ENCODE measurements at places on chromosomes 6 and 20.

DNA sequence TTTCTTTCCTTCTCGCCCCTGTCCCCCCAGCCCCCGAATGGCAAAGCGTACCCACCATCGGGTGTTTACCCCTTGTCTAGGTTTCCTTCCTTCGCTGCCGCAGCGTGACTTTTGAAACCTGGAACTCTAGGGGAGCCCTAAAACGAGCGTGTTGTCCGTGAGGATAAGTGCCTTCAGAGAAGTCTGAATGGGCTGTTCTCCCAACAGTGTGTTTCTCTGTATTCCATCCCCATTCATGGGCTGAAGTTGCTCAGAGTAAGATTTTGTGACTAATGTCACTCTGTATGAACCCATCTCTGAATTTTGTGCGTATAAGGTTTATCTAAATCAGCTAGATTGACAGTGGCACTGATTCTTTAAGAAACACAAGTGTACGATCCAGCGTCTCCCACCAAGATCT lies 949 bp downstream of the MACROD2 start:
- DNase-seq, result no peak
- no peaks in the 10 kb centered on the region for H3K4me1 ChIP-seq
- peaks cover 3% of the 10 kb centered on the region for H3K27me3 ChIP-seq
- H3K36me3 ChIP-seq, result no peaks in the 10 kb centered on the region

- no peaks in the 10 kb centered on the region for H3K4me1 ChIP-seq
- H3K27ac ChIP-seq, result no peak overlapping the region
- H3K36me3 ChIP-seq, result no peaks in the 10 kb centered on the region
- H3K27me3 ChIP-seq, result peaks cover 2% of the 10 kb centered on the region
Observed at GRCh38 chr20:33067806-33068205, 11.6 kb upstream of the BPIFB4 start.

DNA sequence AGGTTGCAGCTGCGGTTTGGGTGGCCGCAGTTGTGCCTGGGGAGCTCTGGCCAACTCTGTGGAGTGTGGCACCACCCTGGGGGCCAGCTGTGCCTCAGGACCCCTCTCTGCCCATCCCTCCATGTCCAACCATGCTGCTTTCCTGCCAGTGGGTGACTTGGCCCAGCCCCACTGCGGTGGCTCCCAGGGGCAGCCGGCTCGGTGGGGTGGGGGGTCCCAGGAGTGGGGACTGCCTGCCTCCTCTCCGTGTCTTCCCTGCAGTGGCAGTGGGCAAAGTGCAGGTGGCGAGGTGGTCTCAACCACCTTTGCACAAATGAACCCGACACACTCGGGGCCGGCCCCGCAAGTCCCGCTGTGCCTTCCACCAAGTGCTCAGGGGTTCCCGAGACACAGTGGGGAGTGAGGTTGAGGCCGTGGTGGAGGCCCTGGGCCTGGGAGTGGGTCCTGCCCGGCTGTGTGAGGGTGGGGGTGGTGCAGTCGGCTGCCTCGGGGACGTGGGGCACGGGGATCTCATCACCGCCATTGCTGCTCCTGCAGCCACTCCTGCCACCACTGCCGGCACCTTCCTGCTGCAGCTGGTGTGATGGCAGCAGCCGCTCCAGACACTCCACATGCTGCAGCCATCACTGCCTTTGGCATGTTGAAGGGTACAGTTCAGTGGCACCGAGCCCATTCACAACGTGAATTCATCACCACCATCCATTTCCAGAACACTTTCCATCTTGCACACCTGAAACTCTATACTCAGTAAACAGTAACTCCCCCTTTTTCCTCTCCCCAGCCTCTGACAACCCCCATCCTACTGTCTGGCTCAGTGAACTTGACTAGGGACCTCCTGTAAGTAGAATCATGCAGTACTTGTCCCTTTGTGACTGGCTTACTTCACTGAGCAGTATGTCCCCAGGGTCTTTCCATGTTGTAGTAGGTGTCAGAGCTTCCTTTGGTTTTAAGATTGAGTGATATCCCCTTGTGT lies 10.7 kb upstream of the SLCO4A1 start:
- no peaks in the 10 kb centered on the region for H3K36me3 ChIP-seq
- no peak for DNase-seq
- H3K4me1 ChIP-seq, result peaks cover 5% of the 10 kb centered on the region

DNA sequence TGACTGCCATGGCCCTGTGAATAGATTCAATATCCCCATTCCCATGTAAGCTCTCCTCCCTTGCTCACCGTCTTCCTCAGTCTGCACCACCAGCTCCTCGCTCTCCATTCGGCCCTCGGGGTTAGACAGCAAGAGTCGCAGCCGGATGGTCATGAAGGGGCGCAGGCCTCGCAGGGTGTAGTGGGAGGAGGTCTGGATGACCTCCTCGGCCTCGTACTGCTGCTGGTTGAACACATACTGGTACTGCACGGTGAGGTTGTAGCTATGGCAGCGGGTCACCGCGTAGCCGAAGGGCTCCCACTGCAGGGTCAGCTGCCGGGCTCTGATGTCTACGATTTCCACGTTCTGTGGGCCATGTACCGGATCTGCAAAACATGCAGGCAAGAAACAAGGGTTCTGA lies 717.5 kb downstream of the PTPRT start:
- H3K36me3 ChIP-seq, result no peaks in the 10 kb centered on the region
- no peaks in the 10 kb centered on the region for H3K27me3 ChIP-seq
- no peak overlapping the region for H3K27ac ChIP-seq
- no peak for DNase-seq
- H3K4me3 ChIP-seq, result no peak overlapping the region
